ENCODE measurements at places on chromosomes 7 and 10.

GRCh38 chr7:1041551-1042491 lies 2.5 kb upstream of the GPR146 start:
- DNase-seq = no peak

DNA sequence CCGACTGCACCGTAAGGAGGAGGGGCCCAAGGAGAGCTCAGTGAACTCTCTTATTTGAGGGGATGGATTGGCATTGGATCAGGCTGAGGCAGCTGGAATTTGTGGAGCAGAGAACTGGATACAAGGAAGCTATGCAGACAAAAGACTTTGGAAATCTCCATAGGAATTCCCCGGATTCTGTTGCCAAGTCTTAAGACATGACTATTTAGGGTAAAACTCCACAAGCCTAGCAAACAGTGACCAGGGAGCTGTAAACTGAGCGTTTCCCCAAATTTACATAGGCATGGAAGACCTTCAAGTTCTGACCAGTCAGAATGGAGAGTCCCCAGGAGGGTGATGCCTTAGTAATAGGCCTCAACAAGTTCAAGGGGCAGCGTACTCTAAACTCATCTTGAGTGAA lies 82.5 kb upstream of the PCBD1 start:
- no peak for DNase-seq

GRCh38 chr10:6558272-6558671 lies 21.8 kb downstream of the PRKCQ start:
- DNase-seq = no peak

DNA sequence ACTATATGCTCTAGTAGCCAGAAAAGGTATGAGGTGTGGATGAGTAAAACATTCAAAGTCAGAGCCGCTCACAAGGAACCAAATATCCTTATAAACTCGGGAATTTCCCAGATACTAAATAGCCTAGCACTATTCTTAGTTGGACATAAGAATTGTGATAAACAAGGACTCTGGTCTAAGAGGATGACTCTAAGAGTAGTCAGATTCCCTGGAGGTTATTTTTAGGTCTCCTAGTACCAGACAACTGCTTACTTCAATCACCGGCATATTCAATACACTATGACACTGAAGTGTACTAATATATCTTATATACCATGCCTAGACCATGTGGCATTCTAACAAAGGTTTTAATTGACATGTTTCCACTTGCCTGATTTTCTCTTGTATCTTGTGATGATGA lies 56.5 kb downstream of the LMBR1 start:
- no peak for DNase-seq

DNA sequence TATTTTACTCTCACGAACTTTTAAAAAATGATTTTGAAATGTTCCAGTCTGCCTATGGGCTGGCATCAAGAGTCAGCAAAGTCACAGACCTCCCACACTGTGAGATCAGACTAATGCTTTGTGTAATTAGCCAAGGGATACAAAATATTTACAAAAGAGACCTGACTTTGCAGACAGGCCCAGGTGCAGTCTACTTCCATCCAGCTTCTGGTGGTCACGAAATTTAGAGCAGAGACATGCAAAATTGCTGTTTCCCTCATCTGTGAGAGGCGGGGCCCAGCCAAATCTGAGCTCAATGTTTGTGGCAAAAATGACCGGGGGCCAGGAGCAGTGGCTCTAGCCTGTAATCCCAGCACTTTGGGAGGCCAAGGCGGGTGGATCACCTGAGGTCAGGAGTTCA lies 82.5 kb upstream of the PITRM1 start:
- no peak for DNase-seq

GRCh38 chr10:100697070-100697469 lies 48.3 kb upstream of the PAX2 start:
- DNase-seq = no peak

DNA sequence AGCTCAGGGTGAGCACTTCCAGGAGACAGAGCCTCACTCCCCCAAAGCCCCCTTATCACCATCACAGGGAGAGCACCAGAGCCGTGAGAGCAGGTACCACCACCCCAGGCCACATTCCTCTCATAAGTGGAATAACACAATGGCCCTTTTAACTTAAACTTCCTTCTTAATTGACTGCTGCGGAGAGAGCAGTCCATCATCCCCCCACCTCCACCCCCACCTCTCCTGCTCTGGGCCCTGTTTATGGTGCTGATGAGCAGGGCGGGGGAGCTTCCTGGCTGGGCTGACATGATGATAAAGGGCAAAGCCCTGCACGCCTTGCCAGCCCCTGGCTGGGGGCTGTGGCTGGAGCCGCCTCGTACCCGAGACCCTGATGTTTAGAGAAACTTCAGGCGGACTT lies 81.4 kb upstream of the PODXL start:
- DNase-seq = no peak

DNA sequence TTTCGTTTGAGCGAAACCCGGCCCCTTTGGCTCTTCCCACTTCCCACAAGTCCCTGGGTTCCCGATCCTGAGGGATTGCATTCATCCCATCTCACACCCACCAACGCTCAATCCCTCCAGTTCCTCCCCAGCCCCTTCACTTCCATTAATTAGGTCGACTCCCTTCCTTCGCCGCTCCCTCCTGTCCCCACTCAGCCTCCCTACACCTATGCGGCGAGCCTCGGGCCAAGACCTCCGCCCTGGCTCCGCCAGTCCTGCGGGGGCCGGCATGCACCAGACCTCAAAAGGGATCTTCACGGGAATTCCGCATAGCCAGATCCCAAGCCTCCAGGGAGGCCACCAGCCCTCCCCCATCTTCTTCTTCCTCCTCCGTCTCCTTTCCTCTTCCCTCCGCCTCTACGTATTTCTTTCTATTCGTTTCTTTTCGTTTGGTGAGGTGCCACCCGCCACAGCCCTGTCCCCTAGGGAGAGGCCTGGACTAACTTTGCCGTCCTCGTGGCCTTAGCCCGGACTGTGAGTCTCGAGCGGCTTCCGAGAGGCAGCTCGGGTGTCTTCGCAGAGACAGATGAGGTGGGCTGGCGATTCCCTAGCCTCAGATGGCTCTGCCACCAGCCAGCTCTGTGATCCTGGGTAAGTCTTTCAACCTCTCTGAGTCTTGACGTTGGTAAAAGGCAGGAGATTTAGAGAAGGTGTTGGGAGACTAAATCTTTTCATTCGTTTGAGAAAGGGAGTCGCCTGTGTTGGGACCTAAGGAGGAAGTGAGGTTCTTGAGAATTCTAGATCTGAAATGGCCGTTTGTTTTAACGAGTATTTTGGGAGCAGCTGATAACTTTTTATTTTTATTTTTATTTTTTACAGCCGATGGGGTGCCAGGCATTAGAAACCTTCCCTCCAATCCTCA lies 8.1 kb upstream of the LBX1 start:
- no peak for DNase-seq

- DNase-seq = no peak
Measured at GRCh38 chr7:85634951-85635350, 448.1 kb upstream of the SEMA3D start.

DNA sequence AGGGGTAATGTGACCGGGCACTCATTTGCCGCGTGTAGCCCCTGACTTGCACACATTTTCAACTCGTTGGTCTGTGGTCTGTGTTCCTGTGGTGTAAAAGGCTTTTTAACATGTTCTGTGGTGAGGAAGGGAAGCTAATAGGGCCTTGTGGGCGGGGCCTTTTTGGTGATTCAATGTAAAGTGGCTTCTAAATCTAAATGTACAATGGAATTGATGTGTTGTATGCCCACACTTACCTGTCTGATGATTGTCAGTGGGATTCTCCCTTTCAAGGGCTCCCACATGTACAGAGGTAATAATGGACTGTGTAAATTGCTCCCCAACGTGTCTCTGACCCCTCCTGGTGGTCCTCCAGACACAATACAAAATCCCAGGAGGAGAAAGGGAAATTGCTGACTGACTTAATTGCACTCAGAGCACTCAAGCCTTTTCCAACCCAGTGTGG lies 43.1 kb upstream of the GATAD1 start:
- DNase-seq = no peak

GRCh38 chr10:59913547-59914237 lies 7.3 kb upstream of the CCDC6 start:
- no peak for DNase-seq

DNA sequence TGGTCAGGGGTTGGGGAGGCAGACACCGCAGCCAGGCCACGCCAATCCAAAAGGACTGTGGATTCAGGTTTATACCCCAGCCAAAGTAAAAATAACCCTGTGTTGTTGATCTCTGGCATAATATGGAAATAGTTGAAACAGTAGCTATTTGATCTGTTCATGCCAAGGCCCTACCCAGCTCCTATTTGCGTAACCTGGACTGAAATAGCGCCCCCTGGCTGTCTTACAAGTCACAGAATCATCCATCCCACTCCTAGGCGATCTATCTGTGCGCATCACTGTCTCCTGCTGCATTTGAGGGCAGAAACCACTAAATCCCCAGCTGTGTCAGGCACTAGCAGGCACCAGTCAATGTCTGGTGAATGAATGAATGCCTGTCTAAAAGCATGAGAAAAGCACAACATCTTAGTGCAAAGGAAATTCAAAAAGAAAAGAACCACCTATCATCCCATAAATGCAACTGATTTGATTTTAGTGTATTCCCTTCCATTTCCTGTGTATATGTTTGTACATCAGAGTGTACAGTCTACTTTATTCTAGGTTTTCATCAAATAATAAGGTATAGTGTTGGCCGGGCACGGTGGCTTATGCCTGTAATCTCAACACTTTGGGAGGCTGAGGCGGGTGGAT lies 160.0 kb downstream of the SLIT1 start:
- DNase-seq = peak; percentile 5

DNA sequence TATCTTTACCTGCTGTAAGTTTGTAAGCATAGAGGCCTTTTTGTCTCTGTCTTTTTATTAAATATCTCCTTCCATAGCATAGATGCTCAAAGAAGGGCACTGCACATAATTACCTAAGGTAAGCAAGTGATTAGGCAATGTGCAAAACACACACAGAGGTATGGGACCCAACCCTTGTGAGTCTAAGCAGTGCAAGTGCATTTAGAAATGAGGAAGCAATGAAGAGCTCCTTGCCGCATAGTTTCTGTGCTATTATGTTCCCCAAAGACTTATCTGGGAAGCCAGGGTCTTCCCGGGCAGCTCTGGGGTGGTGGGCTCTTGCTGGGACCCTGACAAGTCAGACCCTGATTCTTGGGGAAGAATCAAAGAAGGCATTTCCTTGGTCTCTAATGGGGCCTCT lies 13.5 kb upstream of the MGAM2 start:
- DNase-seq = no peak

DNA sequence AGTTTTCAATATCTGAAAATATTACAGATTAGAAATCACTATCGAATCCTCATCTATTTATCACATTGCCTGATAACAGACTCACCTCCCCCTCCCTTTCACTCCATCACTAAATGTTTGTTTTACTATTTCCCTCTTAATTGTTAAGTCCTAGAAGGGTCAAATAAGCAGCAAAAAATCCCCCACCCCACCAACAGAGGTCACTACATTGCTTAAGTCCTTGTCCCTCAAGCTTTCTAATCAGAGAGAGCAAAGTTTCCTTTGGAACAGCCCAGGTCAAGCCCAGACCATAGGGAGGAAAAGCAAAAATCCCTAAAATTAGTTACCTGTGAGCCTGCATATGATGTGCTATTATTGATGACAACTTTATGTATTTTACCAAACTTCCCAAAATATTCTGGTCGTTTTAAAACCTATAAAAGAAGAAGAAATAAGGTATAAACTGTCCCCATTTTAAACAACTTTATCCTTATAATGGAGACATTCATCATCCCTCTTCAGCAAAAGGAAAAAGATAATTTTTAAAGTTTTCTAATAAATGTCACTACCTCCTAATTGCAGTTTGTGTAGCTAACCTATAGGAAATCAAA lies 95.0 kb downstream of the CNOT4 start:
- DNase-seq = peak; percentile 37

DNA sequence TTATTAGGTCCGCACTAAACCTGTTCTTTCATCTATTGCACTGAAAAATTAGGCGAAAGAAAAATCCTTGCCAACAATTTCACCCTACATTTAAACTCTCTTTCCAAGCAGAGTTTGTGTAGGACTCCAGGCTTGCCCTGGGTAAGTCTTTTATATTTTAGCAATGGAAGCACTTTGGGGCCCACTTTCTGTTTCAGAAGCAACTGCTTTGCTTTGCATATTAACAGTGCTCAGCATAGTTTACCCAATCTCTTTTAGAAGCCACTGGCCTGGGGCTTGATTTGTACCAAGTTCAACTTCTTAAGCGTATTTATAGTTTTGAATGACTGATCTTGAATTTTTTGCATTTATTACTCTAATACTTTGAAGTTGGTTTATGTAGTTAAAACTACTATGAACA lies 78.8 kb upstream of the MDFIC start:
- DNase-seq = no peak

DNA sequence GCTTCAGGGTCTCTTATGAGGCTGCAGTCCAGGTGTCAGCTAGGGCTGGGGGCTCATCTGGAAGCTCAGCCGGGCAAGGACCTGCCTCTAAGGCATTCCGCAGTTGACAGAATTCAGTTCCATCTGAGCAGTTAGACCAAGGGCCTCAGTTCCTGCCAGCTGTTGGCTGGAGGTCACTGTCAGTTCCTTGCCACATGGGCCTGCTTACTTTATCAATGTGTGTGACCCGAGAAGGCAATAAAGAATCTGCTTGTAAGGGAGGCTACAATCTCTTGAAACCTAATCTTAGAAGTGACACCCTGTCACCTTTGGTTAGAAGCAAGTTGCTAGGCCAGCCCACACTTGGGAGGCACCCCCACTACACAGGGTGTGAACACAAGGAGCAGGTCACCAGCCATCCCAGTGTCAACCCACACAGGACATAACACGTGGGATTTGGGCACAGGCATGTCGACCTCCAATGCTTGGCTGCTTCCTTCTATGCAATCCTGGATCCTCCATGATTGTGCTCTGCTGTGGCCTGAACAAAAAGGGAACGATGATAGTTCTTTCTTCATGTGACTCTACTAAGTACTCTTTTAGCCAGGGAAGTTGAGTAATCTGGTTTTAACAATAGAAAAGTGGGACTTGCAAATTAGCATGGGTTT lies 41.8 kb downstream of the MTURN start:
- DNase-seq = no peak

GRCh38 chr7:50981743-50982142 lies 199.0 kb upstream of the GRB10 start:
- DNase-seq = no peak

GRCh38 chr7:5225616-5226290 lies 35.7 kb downstream of the WIPI2 start:
- no peak for DNase-seq

- DNase-seq = no peak
Measured at GRCh38 chr7:131454498-131454897, 101.9 kb downstream of the PODXL start.

DNA sequence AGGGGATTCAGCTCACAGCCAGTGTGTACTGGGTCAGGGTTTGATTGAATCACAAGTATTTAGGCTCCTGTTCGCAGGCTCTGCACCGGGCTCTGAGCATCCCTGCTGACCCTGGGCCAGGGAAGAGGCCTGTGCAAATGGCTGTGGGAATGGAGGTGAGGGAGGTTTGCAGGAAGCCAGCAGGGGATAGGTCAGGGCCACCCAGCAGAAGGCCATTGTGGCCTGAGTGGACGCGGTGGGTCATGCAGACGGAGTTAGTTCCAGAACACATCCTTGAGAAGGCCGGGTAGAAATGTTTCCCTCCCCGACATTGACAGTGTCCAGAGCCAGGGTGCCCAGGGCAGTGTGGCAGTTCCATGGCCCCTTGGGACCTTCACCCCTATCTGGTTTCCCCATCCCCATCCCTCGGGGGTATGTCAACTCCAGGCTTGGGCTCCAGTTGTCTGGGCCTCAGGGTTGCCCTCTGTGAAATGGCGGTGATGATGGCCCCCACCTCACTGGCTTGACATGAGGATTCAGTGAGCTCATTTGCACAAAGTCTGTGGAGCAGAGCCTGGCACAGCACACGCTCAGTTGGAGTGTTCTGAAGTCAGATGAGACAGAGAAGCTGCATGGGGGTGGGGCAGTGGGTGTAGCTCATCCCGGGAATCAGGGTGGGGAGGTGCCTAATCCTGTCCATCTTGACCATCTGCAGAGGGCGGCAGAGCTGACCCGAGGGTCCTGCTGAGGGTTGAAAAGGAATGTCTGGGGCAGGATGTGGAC lies 107.6 kb downstream of the ADCY1 start:
- DNase-seq = no peak

Measured in NCI-H1092 treated with DMSO at 0.1 percent for 48 hours (cell line).